ENCODE measurements at places on chromosomes 12 and 14. TPM values are rescaled to one million over a fixed set of nuclear protein-coding genes. Genes with fewer than 3 reads are reported as not detected.

PLXNC1 gene
- 7.7 TPM for total RNA-seq

TSPAN9 gene
- total RNA-seq, result 22.0 TPM

SERPINA5 gene
- total RNA-seq, result not detected

GUCY2C gene
- total RNA-seq, result not detected

RD3L gene
- not detected for total RNA-seq
